Stimulated activated CD4-positive, alpha-beta T cell treated with anti-CD3 and anti-CD28 coated beads, Interleukin-2, amount 100 ng/mL, for 48 hours (primary cell): ENCODE measurements at places on chromosomes 2 and 18.

GRCh38 chr2:17894556-17894955 is 16.1 kb downstream of the KCNS3 start:
- no peak for DNase-seq

DNA sequence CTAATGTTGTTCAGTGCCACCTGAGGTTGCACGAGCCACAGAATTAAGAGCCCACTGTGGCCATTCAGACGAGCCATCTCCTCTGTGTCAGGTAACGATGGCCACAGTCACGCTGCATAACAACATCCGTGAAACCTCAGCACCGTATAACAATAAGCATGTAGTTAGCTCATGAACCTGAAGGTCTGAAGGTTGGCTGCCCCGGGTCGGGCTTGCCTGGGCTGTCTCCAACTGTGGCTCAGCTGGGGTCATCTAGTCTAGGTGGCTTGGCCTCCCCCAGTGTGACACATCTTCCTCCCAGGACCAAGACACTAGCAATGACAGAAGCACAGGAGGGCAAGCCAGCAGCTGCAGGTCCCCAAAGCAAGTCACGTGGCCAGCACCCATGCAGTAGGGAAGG is 258.0 kb downstream of the GLI2 start:
- DNase-seq: no peak

DNA sequence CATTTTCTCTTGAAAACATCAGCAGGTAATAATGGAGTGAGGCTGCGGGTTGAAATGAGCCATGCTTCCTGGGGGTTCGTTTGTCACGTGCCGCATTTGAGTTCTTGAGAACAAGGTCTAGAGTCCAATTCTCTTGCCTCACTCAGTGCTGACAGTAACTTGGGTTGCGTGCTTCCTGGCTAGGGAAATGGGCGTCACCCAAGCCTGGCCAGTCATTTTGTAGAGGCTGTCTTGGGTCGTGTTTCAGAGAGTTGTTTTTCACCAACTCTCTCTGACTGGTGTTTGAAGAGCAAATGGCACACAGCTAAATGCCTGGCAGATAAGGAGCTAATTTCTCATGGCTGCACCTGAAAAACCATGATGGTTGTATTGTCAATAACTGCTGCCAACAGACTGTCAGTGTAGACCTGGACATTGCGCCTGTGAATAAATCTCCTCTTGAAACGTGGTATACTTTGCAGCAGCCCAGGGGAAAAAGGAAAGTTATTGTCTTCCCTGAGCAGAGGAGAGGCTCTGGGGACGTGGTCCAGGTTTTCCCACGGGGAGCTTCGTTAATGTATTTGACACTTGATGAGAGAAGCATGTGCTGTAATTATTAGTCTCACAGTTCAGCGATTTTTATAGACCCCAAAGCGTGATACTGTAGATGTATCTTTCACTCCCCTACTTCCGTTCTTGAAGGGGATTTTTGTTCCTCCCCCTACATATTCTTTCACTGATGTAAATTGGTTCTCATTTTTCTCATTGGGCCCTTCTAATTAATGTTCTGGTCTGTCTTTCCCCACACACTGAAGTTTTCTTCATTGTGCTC is 196.0 kb downstream of the FHOD3 start:
- no peak for DNase-seq

DNA sequence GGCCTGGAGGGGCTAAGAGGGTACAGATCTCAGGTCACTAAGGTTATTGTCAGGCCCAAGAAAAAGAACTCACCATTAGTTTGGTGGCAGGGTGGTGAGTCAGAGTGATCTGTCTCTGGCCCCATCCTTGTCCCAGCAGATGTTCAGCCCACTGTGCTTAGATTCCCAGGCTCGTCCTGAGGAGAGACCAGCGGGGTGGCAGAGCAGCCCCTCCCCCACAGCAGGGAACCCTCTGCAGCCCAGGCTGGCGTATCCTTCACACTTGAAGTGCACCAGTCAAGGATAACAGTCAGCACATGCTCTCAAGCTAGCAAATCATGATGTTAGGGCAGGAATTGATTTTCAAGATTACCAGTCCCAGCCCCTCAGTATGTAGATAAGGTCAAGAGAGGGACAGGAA is 43.1 kb downstream of the TMEM185B start:
- no peak for DNase-seq

DNA sequence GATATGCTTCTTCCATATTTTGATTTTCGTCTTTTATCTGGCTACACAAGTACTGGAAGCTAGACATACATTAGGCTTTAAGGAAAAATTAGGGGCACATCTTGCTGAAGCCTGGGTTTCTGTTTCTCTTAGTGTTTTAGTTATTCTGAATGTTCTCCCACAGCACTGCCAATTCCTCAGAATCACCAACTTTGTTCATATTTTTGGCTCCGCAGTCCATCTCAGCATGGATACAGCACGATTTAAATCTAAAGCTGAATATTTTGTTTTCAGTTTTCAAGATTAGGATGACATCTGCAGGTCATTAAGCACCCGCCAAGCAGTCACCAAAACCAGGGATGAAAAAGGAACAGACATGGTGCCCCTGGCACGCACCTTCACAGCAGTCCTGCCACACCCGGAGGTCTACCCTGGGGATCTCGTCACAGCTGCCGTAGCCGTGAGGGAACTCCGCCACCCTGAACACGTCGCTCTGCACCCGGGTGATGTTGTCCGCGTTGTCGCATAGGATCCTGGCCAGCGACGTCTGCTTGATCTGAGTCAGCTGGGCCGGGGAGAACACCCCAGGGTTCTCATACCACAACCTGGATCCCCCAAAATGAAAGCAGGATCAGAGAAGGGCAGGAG is 101.2 kb downstream of the PXDN start:
- DNase-seq: no peak

DNA sequence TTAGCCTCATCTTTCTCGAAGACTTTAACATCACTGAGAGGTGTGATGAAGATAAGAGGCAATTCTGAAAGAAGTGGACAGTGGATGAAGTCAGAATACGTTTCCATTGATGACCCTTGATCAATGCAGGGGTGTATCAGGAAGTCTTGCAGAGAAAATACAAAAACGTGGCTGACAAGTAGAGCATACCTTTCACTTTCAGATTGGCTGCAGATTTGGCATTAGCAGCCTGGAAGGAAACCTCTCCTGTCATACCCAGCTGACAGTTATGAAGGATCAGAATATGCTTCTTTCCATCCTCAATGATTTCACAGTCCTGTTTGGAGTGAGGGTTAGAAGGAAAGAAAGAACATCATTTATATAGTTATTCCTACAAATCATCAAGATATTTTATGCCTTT is 152.5 kb downstream of the PLEKHA3 start:
- no peak for DNase-seq

- DNase-seq: no peak
These were observed 202.4 kb downstream of the EXOC6B start for GRCh38 chr2:72623481-72623880.

- DNase-seq: no peak
These were observed 379.1 kb downstream of the MEIS1 start for GRCh38 chr2:66813976-66814375.

DNA sequence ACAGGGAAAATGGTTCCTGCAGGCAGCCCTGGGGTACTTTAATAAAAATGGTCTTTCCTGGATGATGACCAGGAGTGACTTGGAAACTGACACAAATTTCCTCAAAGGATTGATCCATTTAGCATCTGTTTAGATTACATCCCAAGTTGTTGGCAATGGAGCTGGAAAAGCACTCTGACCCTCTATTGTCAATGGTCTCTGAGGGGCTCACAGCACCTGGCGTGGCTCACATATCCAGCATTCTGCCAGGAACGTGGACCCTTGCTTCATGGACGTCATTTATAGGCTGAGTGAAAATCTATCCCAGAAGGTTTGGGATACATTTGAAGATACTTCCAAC is 43.8 kb downstream of the SERTAD2 start:
- DNase-seq: no peak

DNA sequence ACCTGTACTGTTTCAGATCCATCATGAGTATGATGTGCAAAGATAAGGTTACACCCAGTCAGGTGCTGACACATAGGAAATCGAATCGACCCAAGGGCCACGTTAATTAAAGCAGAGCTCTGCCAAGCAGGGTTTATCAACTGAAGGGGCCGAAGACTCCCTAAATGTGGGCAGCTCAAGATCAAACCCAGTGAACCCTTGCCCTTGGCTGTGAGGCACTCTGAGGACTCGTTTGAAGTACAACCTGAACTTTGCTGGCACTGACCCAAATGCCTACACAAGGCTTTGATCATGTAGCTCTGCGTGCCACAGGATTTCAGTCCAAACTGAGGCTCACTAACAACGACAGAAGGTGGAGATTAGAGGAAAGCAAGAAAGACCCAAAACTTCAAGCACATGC is 352.1 kb downstream of the MTX2 start:
- DNase-seq: no peak

- peak; percentile 12 for DNase-seq
These were observed 97.2 kb downstream of the SEPTIN10 start for GRCh38 chr2:109516445-109517117.

DNA sequence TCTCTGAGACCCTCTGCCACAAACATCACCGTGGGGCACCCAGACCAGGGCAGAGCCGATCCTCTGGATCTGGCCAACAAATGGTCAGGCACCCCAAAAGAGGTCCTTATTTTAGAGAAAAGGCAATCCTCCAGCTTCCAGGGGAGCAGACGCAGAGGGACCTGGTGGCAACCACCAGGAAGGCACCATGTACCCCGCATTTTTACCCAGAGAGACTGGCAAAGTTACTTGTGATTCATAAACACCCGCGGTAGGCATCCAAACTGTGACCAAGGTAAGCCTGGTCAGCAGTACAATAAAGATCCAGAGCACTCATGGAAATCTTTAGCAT is 10.5 kb downstream of the LIMS2 start:
- no peak for DNase-seq

DNA sequence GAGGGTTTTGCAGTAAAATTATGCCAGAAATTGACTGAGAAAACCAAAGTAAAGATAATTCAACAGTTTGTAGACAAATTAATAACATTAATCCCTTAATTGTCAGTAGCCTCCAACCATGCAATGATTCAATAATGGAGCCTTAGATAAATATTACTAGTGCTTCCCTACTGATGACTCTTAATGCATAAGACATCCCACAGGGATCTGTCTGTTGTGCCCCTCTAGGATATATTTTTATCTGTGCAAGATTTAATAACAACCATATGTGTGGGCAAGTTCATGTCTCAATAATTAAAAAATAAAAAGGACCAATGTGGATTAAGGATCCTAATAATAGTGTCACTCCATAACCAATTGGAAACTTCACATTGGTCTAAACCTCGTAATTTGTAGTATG is 230.3 kb upstream of the TCF4 start:
- DNase-seq: no peak

- no peak for DNase-seq
These were observed 8.4 kb downstream of the TMEM247 start for GRCh38 chr2:46487667-46488335.

GRCh38 chr18:32036506-32037180 is 18.0 kb downstream of the RNF125 start:
- no peak for DNase-seq

GRCh38 chr2:127783101-127783500 is 27.9 kb downstream of the WDR33 start:
- DNase-seq: no peak

- no peak for DNase-seq
These were observed 38.6 kb downstream of the PIKFYVE start for GRCh38 chr2:208304695-208305094.

- DNase-seq: no peak
These were observed 39.7 kb downstream of the SH3RF3 start for GRCh38 chr2:109168716-109169115.

GRCh38 chr2:137229834-137230233 is 464.5 kb downstream of the THSD7B start:
- DNase-seq: no peak

DNA sequence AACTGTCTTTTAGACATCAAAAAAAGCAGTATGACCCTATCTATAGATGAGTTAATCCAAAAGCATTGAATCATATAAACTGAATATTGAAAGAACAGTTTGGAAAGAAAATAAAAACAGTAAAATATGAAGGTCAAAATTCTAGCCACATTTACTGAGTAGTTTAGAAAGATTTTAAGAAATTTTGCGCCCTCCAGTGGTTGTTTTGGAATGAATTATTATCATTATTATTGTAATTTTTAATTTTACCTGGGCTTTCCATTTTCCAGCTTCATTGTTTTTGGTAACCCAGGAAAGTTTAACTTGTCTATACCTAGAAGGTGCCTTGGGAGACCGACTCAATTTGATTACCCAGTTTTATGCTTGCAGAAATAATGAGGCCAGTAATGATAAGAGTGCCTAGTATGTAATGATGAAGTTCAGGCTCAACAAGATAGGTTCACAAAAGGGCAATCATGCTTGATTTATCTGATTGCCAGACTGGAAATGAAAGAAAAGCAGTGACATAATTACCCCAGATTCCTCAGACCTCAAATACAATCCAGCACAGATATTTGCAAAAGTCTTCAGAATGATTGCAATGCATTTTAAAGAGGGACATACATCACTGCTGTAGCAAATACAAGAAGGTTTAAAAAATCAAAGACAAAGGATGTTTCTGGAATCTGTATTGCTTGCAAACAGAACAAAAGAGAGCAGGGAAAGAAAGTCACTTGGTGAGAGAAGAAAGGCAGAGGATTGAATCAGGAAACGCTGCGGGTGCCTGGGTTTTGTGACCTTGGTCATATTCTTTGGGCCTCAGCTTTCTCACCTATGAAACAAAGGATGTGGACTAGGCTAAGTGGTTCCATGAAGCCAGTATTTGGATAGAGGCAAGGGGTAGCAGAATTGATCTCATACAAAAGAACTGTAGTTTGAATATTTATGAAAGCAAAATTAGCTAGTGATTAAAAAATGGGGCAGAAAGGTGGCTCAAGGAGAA is 153.8 kb downstream of the MAP2 start:
- no peak for DNase-seq

DNA sequence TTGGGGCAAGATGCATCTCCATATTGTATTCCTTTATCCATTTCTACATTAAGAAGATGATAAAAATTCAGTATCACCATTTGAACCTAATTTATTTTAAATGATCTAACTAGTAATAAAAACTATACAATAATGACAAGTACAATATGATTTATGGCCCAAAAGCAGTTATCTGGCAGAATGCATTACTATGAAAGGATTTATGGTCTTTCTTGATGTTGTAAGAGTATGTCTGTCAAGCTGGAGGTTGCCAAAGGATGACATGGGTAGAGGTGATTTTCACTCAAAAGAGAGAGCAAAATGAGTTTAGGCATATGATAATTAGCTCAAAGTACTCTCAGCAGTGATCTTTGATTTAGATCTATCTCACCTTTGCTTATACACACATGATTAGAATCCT is 54.2 kb upstream of the MAP2 start:
- no peak for DNase-seq

DNA sequence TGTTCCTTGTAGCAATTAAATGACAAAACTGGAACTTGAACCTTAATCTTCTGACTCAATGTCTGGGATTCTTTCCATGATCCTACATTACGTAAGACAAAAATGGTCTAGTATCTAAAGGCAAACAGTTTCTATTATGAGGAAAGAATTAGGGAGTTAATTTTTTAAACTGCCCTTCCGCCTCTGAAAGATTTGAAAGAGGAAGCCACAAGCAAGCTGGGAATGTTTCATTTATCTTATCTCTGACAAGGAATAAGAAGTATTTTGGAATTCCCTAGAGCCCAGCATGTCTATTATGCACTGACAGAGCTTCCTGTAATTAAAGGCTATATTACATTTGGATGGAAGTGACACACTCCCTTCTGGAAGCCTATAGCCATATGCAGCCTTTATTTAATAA is 558.8 kb upstream of the CDH2 start:
- DNase-seq: no peak

GRCh38 chr2:220101980-220102379 is 474.6 kb downstream of the SLC4A3 start:
- no peak for DNase-seq
